Tongue (tissue), 3 donors: ENCODE measurements at places on chromosomes 2 and 18. TPM values are rescaled to one million over a fixed set of nuclear protein-coding genes. Genes with fewer than 3 reads are reported as not detected.
A peak's percentile ranks its signal among the peaks of the same experiment; 100 is the strongest.

The C2orf80 gene
- not detected for total RNA-seq

- DNase-seq = no peak
Observed at GRCh38 chr2:70717431-70718038, 50.5 kb downstream of the ADD2 start.

DNA sequence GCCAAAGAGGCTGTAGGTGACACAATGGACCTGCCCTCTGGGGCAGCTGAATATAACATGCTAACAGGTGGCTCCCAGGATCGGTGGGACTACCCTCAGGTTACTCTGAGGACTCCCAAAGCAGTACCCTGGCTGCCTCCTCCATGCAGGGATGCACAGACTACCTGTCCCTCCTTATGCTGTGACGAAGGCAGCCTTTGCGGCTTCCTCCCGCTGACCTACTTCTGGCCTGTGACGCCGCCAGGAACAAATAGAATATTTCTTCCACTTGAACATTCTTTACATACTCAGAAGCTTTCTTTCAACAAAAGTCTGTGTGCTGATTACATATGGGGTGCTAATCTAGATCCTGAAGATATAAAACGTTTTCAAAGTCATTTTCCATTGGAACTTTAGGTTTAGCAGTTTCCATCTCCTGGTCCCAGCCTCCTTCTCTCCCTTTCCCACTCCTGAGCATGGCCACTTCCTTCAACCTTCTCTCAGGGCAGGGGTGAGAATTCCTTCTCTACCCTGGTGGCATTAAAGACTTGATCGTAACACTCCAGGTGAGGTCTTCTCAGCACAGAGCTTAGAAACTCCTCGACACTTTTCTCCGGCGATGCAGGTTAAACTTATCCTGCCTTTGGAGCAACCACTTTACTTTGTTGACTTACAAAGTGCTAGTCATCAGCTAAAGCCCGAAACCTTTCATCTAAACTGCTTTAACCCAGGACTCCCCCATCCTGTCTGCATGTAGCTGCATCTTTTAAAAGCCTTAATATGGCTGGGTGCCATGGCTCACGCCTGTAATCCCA lies 58.9 kb upstream of the STK17B start:
- DNase-seq = no peak

GRCh38 chr2:88671786-88672427 lies 19.6 kb upstream of the RPIA start:
- peak; percentile 45 for DNase-seq

The COQ10B gene
- 20.7 TPM for total RNA-seq

- no peak for DNase-seq
Observed at GRCh38 chr2:45713591-45713990, 62.1 kb downstream of the PRKCE start.

DNA sequence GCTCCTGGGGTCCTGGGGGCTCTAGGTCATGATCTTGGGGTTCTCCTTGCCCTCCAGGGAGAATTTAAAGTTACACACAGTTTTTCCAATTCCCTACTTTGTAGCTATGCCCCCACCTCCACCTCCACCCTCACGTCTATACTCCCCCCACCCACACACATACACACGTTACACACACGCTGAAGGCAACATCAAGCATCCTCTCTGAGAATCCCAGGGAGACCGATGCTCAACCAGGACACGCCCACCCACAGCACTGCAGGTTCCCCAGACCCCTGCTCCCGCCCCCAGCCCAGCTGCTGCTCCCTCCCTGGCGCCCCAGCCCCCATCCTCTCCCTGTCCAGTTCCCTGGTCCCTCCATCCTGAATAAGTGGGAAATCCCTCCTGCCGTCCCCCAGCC lies 6.4 kb upstream of the TNS1 start:
- DNase-seq = no peak

- DNase-seq = no peak
Observed at GRCh38 chr2:524442-524841, 152.8 kb downstream of the TMEM18 start.

- DNase-seq = peak; percentile 24
Observed at GRCh38 chr2:127100251-127101047, 6.5 kb downstream of the BIN1 start.

The OR6B2 gene
- not detected for total RNA-seq

The SANBR gene
- 15.2 TPM for total RNA-seq

GRCh38 chr2:53442783-53443182 lies 324.8 kb upstream of the CHAC2 start:
- no peak for DNase-seq

- no peak for DNase-seq
Observed at GRCh38 chr2:5231287-5231686, 460.9 kb upstream of the SOX11 start.

DNA sequence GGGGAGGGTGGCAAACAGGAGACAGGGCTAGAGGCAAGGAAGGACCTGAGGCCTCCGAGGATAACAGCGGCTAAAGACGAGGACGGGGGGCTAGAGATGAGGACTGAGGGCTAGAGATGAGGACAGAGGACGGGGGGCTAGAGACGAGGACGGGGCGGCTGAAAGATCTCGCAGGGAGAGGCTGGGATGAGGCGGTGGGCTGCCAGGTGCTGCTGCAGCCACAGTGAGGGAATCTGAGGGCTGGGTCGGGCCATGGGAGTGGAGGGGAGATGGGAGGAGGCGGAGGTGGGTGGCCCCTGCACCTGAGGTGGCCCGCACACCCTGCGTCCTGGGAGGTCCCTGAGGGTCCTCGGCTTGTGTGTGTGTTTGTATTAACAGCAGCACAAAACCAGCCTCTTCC lies 350.2 kb upstream of the SALL3 start:
- no peak for DNase-seq

DNA sequence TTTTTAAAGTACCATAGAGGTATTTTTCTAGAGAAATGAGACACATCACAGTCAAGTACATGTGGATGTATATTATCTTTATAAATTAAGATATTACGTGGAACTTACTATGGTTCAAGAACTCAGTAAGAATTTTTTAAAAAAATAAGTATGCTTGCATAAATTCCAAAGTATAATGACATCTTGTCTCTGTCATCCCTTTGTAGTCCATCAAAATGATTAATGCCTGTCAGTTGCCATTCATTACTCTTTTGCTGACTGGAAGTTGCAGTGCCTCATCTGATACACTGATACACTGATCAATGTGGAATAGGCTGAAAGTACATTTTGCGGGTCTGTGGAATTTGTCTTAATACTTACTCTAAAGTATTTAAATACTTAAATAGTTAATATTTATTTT lies 177.2 kb downstream of the GALNT13 start:
- no peak for DNase-seq

GRCh38 chr2:6956566-6956965 lies 39.4 kb downstream of the RNF144A start:
- no peak for DNase-seq

The PAIP2B gene
- 16.2 TPM for total RNA-seq

- DNase-seq = no peak
Observed at GRCh38 chr2:144211826-144212225, 308.1 kb downstream of the ZEB2 start.

The KLHL29 gene
- 8.4 TPM for total RNA-seq
